Activated naive CD4-positive, alpha-beta T cell (primary cell): ENCODE measurements at places on chromosomes 4 and X.

- no peak for DNase-seq
Observed at GRCh38 chrX:2705046-2705832, 14.1 kb downstream of the CD99 start.

- no peak for DNase-seq
Observed at GRCh38 chrX:134570509-134570846, 87.8 kb downstream of the PLAC1 start.

- no peak for DNase-seq
Observed at GRCh38 chr4:56531149-56531770, 25.7 kb downstream of the ARL9 start.

- DNase-seq = no peak
Observed at GRCh38 chrX:134026565-134027311, 41.3 kb upstream of the GPC3 start.

DNA sequence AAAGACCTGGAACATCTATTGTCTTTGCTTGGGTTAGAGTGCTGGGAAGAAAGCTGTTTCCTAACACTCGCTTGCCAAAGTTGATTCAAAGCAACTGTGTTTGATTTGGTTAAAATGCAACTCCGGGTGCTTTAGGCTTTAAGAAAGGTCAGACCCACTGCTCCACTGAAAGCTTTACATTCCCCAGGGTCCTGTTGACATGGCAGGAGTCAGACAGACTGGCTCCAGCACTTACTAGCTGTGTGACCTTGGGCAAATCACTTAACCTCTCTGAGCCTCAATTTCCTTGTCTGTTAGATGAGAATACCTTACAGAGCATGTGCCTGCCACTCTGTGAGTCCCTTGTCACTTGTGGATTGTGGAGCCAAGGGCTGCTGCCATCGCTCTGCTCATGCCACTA is 39.0 kb downstream of the DGKK start:
- no peak for DNase-seq

- no peak for DNase-seq
Observed at GRCh38 chr4:185573651-185574199, 38.4 kb upstream of the PDLIM3 start.

GRCh38 chr4:75189711-75190335 is 256.9 kb downstream of the PARM1 start:
- no peak for DNase-seq
